GM04503 (cell line): ENCODE measurements at places on chromosomes 3 and 15.
A peak's percentile ranks its signal among the peaks of the same experiment; 100 is the strongest.

DNA sequence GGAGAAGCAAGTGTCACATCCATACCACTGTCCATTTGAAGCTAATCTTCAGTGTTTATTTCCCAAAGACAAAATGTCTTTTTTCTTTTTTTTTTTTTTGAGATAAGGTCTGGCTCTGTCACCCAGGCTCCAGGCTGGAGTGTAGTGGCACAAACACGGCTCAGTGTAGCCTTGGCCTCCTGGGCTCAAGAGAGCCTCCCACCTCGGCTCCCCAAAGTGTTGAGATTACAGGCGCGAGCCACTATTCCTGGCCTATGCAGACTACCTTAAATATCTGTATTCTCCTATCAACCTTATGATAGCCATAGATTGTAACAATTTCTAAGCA, 27.7 kb upstream of the VPS33B start:
- DNase-seq = no peak

GRCh38 chr3:183252973-183253527, at the start of gene B3GNT5:
Gene B3GNT5, plus strand, starts transcription at chr3:183253253. Its CDS starts 16,546 bp downstream, at chr3:183269799.
- no peak for DNase-seq

- no peak for DNase-seq
Observed at GRCh38 chr15:68414206-68414555, 17.8 kb downstream of the ITGA11 start.

DNA sequence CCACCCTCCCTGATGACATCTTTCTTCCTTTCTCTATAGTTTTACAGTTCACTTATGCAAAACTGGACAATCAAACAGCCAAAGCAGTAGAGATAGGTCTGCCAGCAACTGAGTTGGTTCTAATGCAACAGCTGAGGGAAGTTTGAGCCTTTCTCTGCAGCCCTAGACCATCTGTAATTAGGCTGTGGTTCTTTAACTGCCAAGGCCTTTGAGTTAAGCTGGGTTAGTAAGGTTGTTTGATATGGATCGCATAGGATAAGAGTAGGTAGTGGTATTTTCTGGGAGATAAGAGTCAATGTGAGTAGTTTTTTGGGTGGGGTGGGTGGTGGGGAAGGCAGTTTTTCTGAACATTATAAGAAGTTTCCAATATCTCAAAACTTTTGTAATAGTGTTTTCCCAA, 3.0 kb downstream of the RPL39L start:
- DNase-seq = no peak

GRCh38 chr15:63015618-63016017, 26.9 kb upstream of the TPM1 start:
- DNase-seq = peak; percentile 49

GRCh38 chr3:42486814-42487565, 15.5 kb upstream of the VIPR1 start:
- no peak for DNase-seq

- DNase-seq = no peak
Observed at GRCh38 chr3:189192725-189193124, 21.0 kb downstream of the TPRG1 start.

GRCh38 chr15:48029642-48030041, 91.1 kb upstream of the SLC24A5 start:
- no peak for DNase-seq

DNA sequence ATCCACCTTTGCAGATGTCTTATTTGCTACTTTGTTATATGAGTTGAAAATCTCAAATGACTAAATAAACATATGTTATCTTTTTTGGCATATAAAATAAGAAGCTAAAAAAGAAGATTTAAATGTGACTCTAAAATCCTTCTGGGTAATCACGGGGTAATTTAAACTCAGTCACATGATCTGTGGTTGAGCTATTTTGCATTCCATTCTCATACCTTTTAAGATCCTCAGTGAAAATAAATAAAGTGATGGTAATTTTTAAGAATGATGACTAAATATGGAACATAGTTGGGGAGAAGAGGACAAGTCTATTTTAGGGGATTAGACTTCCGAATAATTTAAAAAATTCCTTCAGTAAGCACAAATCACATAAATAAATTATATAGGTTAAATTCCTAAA, 1076.8 kb downstream of the TUSC7 start:
- DNase-seq = no peak

- DNase-seq = no peak
Observed at GRCh38 chr3:190531406-190531805, 17.5 kb downstream of the IL1RAP start.

GRCh38 chr15:98735895-98736617, 87.7 kb downstream of the IGF1R start:
- no peak for DNase-seq

- DNase-seq = no peak
Observed at GRCh38 chr3:162863579-162863978, 1367.0 kb downstream of the OTOL1 start.
